ENCODE measurements at places on chromosomes 12 and 14. TPM values are rescaled to one million over a fixed set of nuclear protein-coding genes. Genes with fewer than 3 reads are reported as not detected.
A peak's percentile ranks its signal among the peaks of the same experiment; 100 is the strongest.

Gene STYK1
- 15.2 TPM for total RNA-seq

DNA sequence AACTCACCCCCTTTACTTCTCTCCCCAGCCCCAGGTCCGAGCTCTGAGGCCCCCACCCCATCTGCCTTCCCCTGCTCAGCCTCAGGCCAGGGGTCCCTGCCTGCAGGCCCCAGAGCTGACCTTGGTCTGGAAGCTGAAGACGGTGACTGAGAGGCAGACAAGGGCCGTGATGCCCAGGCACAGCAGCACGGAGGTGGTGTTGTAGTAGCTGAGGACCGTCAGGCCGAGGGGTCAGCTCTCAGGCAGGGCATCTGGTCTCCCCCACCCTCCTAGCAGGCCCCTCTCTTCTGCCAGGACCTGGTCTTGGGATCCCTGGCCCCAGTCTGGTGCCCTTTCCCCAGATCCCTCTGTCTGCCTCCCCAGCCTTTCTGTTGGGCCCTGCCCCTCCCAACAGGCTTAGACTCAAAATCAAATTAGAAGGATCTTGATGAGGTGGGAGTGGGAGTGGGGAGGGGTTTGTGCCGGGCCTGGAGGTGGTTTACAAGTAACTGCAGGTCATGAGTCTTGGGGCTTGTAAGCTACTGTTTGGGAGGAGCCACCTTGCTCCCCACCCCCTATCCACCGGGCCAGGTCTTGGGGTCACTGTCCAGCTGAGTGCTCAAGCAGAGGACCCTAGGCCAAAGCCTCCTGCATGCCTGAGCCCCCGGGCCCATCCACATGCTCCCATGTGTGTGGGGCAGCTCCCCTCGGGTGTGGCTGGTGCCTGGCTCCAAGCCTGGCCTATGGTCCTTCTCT lies 14.2 kb downstream of the FAIM2 start:
- no peaks in the 10 kb centered on the region for H3K36me3 ChIP-seq
- peaks cover 4% of the 10 kb centered on the region for H3K27me3 ChIP-seq
- DNase-seq, result no peak
- H3K27ac ChIP-seq, result no peak overlapping the region
- peaks cover 1% of the 10 kb centered on the region for H3K4me1 ChIP-seq

Gene SLCO1B1
- not detected for total RNA-seq

DNA sequence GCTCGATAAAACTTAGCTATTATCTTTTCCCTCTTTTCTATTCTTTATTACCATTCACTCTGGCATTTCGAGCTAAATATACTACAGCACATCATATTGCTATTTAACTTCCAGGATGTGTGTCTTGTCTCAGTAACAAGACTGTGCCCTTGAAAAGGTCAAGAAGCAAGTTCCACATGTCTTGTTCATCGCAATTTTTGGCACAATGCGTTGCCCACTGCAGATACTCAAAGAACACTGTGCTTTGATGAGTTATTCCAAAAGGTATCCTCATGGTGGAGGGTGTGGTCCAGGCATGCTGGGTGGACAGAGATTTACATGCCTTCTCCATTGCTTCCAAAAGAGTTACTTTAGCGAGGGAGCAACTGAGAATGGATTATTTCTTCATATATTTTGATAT lies 6.6 kb downstream of the E2F7 start:
- no peak overlapping the region for H3K27ac ChIP-seq
- H3K4me3 ChIP-seq, result no peak overlapping the region
- no peak for DNase-seq
- no peaks in the 10 kb centered on the region for H3K27me3 ChIP-seq
- no peaks in the 10 kb centered on the region for H3K36me3 ChIP-seq
- peaks cover 13% of the 10 kb centered on the region for H3K4me1 ChIP-seq

- H3K27ac ChIP-seq, result no peak overlapping the region
- peaks cover 5% of the 10 kb centered on the region for H3K36me3 ChIP-seq
- H3K4me3 ChIP-seq, result no peak overlapping the region
- peaks cover 5% of the 10 kb centered on the region for H3K4me1 ChIP-seq
- no peaks in the 10 kb centered on the region for H3K27me3 ChIP-seq
Observed at GRCh38 chr12:88108021-88108420, 33.9 kb downstream of the CEP290 start.

Gene ALDH2
- total RNA-seq, result 71.4 TPM

- H3K27ac ChIP-seq, result no peak overlapping the region
- no peaks in the 10 kb centered on the region for H3K27me3 ChIP-seq
- H3K36me3 ChIP-seq, result no peaks in the 10 kb centered on the region
- H3K4me1 ChIP-seq, result peaks cover 21% of the 10 kb centered on the region
Observed at GRCh38 chr14:91396013-91396660, 21.5 kb downstream of the CCDC88C start.

DNA sequence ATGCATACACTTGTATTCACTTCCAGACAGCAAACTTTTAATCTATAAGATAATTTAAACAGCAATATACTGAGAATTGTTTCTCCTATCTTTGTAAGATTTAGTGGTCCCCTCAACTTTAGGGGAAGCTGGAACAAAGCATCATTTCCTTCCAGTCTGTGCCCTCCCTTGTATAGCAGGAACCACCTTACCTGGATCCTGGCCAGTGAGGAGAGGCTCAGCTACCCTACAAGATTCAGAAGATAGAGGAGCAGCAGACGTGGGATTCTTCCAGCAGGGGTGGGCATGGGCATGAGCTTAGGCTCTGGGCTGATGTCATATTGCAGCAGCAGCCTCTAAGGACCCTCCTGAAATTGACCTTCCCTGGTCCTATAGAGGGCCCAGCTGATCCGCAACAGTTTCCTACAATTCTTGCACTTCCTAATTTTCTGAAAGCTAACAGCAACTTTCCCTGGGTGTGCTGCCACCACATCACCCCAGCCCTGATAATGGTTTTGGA lies 21.3 kb downstream of the MOK start:
- peak; percentile 16 for DNase-seq
- no peaks in the 10 kb centered on the region for H3K27me3 ChIP-seq
- H3K27ac ChIP-seq, result no peak overlapping the region
